Suppressor macrophage (primary cell): ENCODE measurements at places on chromosomes 5 and 9.

DNA sequence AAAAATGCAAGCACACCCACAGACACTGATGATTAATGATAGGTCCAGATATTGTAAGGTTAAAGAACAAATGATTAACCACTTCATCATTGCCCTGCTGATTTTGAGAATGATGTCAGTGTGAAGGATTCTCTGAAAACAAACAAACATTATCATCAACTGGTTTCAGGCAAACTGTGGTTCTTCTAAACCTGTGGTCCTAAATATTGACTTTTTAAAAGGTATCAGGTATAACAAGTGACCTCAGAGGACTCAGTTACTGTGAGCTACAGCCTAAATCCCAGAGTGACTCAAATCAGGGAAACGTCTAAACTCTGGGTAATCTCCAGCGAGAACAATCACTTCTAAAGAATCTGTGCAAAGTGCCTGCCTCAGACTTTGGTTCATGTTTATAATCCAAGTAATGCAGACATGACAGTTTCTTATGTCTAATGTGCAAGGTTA, 172.3 kb upstream of the CDH6 start:
- no peak for DNase-seq

DNA sequence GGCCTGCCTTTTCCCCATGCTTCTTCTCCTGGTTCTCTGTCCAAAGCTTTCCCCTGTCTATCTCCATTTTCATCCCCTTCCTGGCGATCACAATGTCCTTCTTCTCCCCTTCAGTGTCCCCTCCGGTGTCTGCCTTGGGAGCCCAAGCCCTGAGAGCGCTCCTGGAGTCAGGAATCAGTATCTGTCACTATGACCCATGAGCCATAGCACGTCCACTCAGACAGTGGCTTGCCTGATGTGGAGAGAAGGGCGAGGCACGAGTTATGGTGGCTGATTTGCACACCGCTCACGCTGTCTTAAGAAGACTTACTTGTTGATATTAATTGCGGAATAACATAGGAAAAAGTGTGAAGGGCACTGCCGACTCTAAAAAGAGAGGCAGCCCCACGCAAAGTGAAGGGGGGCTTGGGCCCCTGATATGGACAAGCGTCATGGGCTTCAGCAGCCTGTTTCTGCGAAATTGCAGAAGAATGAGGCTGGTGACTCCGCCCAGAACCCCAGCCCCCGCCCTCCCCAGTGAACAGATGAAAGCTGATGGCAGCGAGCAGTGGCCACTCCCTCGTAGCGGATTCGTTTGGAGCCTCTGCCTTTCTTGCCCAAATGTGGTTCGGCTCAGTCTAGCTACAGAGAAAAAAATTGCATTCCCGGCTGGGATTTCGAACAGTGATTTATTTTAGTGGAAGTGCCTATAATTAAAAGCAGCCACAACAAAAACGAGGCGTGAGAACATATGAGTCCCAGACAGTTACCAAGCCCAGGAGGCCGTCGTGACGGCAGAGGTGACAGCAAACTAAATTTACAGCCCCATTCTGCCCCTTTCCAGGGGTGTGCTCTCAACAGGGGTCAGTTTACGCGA, 149.8 kb downstream of the ICE1 start:
- no peak for DNase-seq

DNA sequence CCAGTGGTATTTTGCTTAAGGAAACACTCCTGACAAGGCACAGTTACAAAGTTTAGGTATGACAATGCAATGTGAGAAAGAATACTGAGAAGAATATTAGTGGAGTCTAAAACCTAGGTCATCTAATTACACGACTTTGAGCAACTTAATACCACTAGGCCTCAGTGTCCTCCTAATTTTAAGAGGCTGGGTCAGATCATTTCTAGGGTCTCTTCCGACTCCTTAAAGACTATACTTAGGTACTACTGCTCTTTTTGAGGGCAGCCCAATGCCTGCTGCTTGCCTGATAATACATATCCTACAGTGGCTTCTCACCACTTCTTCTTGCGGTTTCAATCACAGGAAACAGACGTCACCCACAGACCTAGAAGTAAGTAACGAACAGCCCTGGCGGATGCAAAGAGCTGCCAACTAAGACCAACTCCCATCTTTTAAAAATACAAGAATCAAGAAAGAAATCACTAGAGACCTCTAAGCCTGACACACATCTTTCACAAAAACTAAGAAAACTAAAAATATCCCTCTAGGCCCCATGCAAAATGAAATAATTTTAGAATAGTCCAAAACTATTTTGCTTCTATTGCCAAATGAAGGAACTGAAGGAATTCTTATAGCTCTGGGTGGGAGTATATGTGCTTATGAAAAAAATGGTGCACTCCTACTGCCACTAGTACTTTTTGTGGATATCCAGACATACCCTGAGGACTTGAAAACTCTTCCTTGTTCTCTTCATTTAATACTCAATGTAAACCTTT, 13.1 kb downstream of the DIAPH1 start:
- DNase-seq, result peak; percentile 80

DNA sequence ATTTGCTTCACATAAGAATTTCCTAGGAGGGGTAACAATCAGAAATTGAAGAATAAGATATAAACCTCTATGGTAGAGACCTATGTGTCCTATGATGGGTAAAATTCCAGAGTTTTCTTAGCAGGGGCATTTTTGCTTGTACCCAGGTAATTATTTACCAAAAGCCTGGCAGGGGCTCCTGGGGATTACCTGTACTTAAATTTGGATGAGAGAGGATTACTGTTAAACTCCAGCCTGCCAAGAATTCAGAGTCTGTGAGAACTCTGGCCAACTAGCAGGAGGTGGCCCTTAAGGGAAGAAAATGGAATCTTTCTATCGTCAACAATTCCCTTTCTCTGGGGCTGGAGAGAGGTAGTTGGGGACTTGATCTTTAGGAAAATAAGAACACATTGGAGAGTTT, 460.4 kb downstream of the PDE4D start:
- no peak for DNase-seq

- no peak for DNase-seq
Observed at GRCh38 chr9:105171589-105171988, 72.9 kb upstream of the SLC44A1 start.

DNA sequence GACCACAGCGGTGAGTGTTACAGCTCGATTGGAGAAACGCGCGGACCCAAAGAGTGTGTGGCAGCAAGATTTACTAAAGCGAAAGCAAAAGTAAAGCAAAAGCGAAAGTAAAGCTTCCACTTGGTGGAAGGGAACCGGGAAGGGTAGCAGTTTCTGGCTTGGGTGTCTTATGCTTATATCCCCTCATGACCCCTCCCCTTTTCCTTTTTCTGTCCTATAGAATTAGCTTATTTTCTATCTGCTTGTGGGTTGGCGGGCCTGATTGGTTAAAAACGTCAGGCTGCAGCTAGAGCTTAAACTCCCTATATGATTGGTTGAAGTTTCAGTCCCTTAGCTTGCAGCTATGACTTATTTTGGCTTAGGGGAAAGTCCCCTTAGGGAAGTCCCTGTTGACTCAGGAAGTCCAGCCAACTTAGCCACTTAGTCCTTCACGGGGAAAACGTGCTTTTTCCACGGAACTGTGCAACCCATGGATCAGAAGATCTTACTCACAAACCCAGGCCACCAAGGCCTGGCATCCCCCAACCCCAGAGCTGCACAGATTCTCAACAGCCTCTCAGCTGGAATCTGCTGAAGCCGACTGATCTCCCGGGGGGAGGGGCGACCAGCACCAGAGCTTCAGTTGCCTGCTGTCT, 114.2 kb upstream of the ADAMTS16 start:
- DNase-seq, result no peak
